Activated gamma-delta T cell treated with anti-CD3 and anti-CD28 coated beads, Interleukin-2, amount 50 U/mL, for 16 hours (primary cell): ENCODE measurements at places on chromosomes 13 and 19.

GRCh38 chr13:106416645-106417044 is 118.8 kb downstream of the EFNB2 start:
- DNase-seq: no peak

GRCh38 chr19:40383668-40384248 is 6.2 kb downstream of the HIPK4 start:
- no peak for DNase-seq

- DNase-seq: peak; percentile 72
These were observed 53.6 kb upstream of the LDLR start for GRCh38 chr19:11035441-11036377.

- DNase-seq: no peak
These were observed 111.4 kb upstream of the FRY start for GRCh38 chr13:31919971-31920726.

DNA sequence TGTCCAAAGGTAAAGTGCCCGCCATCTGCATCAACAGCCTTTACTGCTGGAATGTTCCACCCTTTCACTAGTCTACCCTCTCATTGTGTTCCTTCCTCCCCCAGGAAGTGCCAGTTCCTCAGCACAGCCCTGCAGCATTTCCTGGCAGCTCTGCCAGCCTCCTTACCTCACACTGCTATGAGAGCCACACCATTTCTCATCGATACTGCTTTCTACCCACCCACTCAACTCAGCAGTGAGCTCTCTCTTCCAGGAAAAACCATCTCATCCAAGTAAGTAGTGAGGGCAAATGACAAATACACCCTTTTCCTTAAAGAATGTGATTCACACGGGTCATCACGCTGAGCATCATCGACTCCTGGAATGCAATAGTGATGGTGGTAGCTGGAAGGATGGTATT is 19.8 kb downstream of the UQCRFS1 start:
- DNase-seq: no peak

DNA sequence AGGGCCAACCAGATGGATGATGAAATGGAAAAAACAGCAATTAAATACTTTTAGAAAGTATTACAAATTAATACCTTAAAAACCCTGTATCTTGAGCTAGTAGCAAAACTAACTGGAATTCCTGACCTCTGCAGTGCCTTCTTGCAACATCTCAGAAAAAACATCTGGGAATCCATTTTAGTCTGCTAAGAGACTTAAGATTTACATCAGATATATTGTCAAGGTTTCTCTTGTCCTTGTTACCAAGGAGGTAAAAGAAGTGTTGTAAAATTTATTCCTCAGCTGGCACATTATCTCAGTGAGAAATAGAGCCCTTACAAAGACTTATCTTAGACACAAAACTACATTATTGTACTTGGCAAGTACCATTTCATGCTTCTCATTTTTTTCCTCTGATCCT is 18.5 kb downstream of the KCNRG start:
- DNase-seq: no peak

- no peak for DNase-seq
These were observed 65.5 kb upstream of the SIAH3 start for GRCh38 chr13:45917019-45917418.

GRCh38 chr13:59680429-59681024 is 483.2 kb downstream of the DIAPH3 start:
- no peak for DNase-seq

DNA sequence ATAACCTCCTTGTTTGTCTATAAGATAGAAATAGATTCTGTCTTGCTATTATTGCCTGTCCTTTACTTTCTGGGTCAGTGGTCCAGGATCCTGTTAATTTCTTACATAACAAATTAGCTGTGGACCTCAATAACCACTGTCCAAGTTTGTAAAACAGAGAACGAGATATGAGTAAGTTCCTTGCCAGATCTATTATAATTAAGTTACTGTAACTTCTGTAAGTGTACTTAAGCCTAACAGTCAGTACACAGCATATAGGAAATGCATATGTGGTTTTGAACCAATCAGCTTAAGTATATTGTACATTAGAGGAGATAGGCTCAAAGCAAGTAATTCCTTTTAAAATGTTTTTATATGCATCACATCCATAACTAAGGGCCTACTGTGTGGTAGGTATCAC is 34.9 kb downstream of the HTR2A start:
- no peak for DNase-seq

DNA sequence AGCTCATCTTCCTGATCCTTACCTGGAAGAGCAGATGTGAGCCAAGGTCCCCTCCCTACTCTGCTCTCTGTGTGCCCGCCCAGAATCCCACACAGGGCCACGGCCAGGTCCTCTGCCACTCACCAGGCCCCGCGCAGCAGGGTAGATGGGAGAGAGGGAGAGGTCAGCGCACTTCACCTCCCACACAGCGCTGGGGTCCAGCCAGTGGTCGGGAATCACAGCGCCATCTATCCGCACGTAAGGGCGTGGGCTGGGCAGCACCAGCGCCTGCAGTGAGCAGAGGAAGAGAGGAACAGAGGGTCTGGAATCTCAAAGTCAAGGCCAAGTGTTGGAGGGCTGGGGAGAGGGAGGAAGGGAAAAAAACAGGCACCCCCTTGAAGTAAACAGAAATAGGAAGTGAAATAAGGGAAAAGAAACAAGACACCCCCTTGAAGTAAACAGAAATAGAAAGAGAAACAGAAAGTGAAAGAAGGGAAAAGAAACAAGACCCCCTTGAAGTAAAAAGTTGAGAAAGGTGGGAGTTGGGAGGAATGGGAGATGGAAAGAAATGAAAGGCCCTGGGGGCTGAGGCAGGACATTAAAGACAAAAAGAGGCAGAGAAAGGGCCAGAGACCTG is 7.0 kb upstream of the PLA2G4C start:
- DNase-seq: no peak

- no peak for DNase-seq
These were observed 104.6 kb downstream of the TEX26 start for GRCh38 chr13:31036731-31037695.

GRCh38 chr19:6699935-6700334 is 20.5 kb downstream of the C3 start:
- DNase-seq: no peak

GRCh38 chr19:13979244-13979615 is 26.9 kb downstream of the RFX1 start:
- DNase-seq: no peak

- DNase-seq: peak; percentile 72
These were observed 990 bp upstream of the ZMYM2 start for GRCh38 chr13:19957320-19958154.

GRCh38 chr13:51997641-51998330 is 13.5 kb downstream of the ATP7B start:
- DNase-seq: no peak

GRCh38 chr13:101706651-101707050 is 254.2 kb downstream of the ITGBL1 start:
- DNase-seq: no peak

GRCh38 chr13:94323764-94324758 is 155.4 kb downstream of the DCT start:
- no peak for DNase-seq

- no peak for DNase-seq
These were observed 343.9 kb downstream of the OXGR1 start for GRCh38 chr13:96650301-96650886.

GRCh38 chr19:38658462-38659306 is 11.2 kb downstream of the ACTN4 start:
- no peak for DNase-seq

GRCh38 chr19:5609881-5610448 is 12.6 kb downstream of the SAFB2 start:
- DNase-seq: no peak

DNA sequence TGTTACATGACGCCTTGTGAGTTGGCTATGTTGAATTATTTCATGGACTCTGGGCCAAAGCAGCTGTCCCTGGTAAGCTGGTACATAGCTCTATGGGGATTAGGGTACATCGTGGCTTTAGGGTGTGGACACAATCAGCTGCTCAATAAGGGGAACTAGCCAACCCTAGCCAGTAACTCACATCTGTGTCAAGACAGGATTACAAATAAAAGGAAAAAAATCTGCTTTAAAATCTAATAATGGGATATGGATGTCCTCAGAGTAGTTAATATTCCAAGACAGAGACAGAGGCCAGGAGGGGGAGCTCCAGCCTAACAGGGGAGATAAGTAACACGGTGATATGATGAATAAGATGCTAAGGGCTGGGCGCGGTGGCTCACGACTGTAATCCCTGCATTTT is 21.1 kb upstream of the ZNF766 start:
- peak; percentile 46 for DNase-seq

DNA sequence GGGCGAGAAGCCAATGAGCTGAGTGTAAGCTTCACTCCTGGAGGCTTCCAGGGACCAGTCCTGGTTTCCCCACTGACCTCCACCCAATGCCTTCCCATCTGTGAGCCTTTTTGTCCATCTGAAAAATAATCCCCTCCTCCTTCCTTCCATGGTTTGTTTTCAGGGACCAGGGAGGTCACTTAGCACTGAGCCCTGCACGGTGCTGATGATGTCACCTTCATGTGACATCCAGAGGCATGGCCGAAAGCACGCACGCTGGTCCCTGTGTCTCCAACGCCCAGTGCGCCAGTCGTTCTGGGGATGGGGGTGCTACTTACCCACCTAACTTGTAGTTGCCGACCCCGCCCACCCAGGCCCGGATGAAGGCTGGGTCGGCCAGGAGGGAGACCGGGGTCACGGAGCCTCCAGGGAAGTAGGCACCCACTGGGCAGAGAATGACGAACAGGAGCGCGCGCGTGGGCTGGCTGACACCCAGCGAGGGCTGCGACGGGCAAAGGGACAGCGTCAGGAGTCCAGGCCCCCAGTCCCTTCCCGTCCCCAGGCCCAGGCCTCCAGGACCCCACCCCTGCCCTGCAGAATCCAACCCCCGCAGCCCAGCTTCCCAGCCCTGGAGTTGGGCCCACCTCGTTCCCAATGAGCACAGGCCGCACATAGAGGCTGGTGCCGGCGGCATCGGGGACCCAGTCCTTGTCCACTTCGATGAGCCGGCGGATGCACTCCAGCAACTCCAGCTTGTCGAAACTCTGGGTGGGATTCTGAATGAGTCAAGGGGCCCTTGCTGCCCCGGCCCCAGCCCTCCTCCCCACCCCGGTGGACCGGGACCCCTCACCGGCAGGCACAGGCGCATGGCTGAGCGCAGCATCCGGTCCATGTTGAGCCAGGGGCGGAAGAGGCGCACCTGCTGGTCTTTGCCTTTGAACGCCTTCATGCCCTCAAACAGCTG is 11.2 kb downstream of the BCAT2 start:
- DNase-seq: no peak

GRCh38 chr13:57991041-57991440 is 359.5 kb downstream of the PCDH17 start:
- no peak for DNase-seq

DNA sequence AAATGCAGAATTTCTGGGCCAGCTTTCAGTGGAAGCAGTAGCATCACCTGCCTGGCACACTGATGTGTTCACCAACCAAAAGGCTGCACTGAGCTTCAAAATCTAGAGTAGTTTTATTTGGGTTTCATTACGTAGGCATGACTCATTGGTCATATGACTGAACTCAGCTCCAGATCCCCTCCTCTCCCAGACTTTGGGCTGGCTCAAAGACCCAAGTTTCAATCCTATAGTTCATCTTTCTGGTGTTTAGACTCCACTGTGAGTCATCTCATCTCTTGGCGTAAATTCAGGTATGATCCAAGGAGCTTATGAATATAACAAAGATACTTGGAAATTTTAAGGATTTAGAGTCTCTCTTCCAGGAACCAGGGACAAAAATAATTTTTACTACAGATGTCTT is 17.7 kb downstream of the ZMYM5 start:
- no peak for DNase-seq

DNA sequence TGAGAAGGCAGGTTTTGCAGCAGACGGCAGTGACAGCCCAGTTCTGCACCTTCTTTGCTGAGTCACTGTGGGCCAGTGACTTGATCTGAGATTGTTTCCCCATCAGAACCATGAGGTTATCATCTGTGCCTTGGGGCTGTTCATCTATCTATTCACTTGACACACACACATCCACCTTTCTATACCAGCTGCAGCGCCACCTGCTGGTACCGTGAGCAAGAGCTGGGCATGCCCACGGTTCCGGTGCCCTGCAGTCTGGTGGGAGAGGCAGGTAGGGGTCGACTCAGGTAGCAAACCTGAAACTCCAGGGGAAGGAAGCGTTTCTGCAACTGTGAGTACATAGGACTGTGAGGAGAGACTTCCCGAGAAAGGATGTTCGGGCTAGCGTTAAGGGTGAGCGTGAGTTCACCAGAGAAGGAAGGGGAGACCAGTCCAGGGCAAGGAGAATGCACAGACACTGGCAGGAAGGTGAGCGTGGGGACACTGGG is 7.5 kb upstream of the LIN7B start:
- peak; percentile 53 for DNase-seq

DNA sequence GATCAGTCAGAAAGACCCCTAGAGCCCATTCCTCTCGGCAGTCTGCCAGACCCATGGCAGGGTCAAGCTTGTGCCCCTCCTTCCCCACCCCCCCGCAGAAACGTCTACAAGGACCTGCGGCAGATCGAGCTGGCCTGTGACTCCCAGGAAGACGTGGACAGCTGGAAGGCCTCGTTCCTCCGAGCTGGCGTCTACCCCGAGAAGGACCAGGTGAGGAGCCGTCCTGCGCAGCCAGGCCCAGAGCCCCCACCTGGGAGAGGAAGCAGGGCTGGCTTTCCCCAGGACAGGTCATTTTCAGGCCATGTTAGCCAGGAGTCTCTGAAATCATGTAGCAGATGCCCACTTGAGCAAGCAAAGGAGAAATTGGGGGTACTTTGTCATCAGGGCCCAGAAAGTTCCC is 12.3 kb downstream of the TMED1 start:
- no peak for DNase-seq

DNA sequence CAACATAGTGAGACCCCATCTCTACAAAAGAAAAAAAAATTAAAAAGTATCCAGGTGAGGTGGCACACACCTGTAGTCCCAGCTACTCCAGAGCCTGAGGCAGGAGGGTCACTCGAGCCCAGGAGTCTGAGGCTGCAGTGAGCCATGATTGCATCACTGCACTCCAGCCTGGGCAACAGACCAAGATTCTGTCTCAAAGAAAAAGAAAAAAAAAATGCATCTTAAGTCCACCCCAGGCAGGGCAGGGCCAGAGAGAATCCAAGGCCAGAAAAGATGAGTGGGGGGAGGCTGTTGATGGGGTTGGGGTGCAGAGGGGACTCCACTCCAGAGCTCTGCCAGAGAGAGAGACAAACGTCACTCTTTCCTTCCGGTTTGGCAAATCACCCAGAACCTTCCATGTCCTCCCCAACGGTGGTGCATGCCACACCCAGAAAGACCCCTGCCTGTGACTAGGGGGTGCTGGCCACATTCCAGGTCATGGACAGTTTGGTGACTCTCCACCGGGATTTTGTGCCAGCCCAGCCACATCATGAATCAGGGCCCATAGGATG is 431 bp downstream of the FUT3 start:
- DNase-seq: no peak

GRCh38 chr19:9128171-9128570 is 1.4 kb upstream of the OR7G3 start:
- no peak for DNase-seq

DNA sequence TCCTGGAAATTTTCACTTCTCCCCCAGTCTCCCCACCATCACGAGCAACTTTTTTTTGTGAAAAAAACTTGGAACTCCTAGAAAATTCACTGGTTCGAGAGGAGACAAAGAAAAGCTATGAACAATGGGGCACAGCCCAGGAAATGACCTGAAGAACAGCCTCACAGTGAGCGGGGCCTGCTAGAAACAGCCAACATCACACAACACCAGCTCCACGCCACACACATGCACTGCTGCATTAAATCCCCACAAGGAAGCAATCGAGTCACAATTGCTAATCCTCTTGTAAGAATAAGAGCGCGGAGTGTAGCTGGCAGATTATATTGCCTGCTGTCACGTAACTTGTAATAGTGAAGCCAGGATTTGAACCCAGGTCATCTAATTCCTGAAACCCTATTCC is 48.8 kb downstream of the SLC7A1 start:
- no peak for DNase-seq
